Stimulated activated CD4-positive, alpha-beta T cell treated with anti-CD3 and anti-CD28 coated beads, Interleukin-4, amount 100 ng/mL, for 48 hours (primary cell): ENCODE measurements at places on chromosomes 16 and 17.
A peak's percentile ranks its signal among the peaks of the same experiment; 100 is the strongest.

DNA sequence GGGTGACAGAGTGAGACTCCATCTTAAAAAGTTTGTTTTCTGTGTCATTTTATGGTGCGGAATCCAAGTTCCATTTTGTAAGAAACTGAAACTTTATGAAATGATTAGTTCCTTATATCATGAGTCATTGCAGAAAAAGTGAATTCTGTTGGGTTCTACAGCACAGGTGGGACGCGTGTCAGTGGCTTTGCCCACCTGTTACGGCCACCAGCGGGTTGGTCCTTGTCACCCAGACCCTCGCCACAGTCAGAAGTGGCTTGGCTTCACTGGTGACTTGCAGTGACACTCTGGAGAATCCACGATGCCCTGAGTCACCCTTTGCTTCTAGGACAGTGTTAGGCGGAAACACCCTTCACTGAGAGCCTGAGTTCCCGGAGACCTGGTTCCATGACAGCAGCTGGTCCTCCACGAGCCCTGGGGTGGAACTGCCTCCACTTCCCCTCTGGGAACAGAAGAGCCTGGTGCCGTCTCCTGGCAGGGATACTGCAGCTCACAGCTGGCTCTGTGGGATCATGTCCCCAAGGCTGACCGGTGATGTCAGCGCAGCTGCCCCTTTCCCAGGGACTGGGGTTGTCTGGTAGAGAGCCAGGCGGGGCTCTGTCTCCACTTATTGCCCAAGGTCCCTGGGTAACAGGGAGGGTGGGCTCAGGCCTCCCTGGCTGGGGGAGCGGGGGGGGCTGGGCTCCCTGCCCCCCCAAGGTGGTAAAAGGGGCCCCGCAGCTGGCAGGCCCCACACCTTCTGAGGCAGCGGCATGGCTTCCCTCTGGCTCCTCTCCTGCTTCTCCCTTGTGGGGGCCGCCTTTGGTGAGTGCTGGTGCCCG is at the start of gene CTRB1:
Gene CTRB1 (plus strand): TSS at position 733 of the 821 bp plus-strand sequence. CDS start 20 bp downstream, at position 753.
- no peak for DNase-seq

- no peak for DNase-seq
Measured at GRCh38 chr17:8392274-8392673, 5.4 kb downstream of the RNF222 start.

DNA sequence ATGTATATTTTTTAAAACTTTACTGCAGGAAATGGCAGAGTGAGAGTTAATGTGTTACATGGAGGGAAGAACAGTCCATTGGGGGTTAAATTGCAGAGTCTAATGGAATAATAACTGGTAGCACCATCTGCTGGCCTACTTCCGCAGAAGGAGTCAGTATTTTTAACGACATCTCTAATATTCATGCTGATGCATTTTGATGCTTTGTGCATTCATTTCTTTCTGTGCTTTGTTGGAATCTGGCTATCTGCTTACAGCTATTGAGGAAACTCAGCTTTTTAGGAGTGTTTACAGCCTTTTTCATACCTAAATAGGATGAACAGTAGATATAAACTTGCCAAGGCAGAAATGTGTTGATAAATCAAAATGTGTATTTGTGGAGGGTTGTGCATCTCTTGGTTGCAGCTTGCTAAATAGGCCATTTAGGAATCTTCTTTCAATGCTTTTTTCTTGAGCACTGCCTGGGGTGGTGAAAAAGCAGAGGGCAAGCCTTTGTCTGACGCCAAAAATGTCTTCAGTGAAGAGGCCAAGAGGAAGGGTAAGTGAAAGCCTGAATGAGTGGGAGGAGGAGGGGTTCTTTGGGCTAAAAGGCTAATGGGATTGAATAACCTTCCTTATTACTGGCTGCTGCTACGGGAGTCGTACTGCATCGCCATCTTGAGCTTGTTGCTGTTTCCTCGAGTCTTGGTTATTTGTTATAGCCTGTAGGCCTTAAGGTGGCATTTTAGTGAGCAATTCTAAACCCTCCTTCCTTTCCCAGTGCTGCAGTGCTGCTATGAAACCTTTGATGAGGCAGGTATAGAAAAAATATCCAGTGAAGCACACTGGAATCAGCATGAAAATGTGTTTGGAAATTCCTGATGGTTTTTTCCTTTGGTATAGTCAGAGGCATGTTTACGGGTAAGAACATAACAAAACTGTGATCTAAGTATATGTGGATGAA is 153.3 kb downstream of the CHD9 start:
- no peak for DNase-seq

DNA sequence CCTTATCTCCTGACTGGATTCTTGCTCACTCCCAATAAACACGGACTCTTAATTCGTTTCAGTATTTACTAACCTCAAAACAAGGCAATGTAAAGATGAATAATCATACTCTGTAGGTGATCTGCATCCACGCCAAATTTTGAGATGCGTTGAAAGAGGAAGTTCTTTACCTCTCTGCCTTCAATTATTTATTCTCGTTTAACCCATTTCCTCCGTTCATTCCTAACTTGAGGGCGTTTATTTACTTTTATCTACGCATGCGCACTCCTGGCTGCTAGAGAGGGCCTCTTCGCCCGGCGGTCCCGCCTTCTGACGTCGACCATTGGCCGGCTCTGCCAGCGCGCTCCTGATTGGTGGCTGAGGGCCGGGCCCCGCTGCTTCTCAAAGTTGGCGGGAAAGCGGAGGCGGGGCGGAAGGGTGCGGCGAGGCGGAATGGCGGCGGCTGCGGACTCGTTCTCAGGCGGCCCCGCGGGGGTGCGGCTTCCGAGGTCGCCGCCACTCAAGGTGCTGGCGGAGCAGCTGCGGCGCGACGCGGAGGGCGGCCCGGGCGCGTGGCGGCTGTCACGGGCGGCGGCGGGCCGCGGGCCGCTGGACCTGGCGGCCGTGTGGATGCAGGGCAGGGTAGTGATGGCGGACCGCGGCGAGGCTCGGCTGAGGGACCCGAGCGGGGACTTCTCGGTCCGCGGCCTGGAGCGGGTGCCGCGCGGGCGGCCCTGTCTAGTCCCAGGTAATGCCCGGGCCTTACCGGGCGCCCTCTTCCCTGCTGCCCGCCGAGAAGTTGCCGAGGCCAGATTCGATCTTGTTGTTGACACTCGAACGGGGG is at the start of gene RMI2:
Gene RMI2 (plus strand): TSS at position 420 of the 823 bp plus-strand sequence. CDS start 13 bp downstream, at position 433.
- peak; percentile 97 for DNase-seq

- no peak for DNase-seq
Measured at GRCh38 chr17:83056583-83057396, 22.6 kb upstream of the METRNL start.

DNA sequence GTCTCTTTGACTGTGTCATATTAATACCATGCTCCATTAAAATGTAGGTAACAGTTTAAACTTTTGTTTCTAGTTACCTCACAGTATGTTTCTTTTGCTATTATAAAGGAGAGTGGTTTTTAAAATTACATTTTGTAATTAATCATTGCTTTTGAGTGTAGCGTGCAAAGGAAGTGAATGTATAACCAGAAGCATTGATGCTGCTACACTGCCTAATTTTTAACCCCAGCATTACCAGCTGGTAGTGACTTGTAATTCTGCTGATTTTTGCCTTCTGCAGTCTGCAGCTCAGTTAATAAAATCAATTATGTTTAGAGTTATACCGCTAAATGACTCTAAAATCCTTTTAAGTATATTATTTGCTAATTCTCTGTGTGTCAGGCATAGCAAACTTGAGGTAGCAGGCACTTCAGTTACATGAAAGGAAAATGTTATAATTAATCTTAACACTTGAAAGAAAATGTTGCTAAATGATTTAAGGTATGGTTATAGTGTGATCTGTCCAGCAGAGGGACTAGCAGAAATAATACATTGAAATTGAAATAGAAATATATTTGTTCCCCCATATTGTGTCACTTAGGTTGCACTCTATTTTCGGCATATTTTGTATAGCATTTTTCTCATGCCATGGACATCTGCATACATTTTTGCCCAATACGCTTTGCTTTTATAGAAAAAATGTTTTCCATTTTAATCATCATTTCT is 388.5 kb downstream of the CNTNAP4 start:
- no peak for DNase-seq

DNA sequence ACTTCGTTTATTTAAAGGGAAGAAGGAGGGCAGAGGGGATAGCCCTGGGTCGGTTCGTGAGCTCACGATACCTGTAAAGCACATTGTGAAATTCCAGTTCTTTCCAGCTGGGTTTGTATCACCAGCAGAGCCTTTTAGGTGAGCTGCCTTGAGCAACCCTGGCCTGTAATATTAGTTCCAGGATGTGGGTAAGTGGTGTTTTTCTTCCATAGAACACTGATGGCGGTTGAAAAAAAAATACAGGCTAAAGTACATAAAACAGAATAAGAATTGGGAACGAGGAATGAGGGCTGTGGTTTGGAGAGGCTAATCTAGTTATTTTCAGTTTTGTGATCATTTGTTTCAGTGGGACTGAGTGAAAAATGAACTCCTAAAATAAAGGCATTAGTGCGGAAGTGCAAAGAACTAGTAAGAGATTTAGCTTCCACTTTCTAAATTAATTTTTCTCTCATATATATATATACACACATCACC is 20.6 kb downstream of the HS3ST3B1 start:
- no peak for DNase-seq

DNA sequence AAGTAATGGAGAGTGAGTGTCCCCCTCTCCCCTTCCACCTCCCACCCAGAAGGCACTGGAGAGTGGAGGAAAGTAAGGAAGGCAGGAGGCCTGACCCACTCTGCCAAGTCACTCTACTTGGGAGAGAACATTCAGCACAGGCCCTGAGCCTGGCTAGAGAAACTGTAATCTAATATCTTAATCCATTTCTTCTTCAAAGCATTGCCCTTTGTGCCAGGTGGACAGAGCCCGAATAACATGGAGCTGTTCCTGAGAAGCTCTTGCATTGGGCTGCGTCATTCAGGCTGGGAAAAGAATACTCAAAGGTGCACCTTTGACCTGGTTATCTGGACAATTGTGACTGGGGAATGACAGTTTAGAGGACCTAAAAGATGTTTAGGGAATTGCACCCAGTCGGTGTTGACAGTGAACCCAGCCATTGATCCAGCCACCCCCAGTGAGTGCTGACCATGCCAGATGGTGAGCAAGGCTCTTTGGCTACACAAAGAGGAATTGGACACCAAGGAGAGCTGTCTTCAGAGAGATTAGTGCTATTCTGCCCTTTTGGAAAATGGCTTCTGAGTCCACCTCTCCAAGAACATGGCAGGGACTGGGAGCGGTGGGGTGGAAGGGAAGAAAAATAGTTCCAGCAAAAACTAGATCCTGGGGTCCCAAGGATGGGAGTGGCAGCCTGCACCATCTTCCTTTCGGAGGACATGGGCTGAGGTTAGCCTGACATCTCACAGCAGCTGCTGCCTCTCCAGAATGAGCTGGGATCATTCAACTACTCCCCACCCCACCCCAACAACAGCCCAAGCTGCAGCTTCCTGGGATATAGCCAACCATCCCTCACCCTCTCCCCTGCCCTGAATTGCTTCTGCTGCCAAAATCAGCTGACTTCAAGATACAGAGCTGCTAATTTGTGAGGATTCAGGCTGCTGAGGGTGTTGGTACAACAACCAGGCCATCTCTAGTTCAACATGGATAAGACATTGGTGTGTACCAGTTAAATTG is 11.6 kb upstream of the NOG start:
- DNase-seq: no peak

- DNase-seq: no peak
Measured at GRCh38 chr16:89798832-89799370, 17.5 kb downstream of the FANCA start.

GRCh38 chr16:27547134-27547533 is 2.6 kb downstream of the GTF3C1 start:
- DNase-seq: no peak

GRCh38 chr17:62754631-62755030 is 53.5 kb downstream of the MARCHF10 start:
- no peak for DNase-seq

- no peak for DNase-seq
Measured at GRCh38 chr16:35598696-35599332, 2139.4 kb downstream of the TP53TG3F start.

GRCh38 chr17:869567-870525 is 87.7 kb downstream of the MRM3 start:
- DNase-seq: no peak

DNA sequence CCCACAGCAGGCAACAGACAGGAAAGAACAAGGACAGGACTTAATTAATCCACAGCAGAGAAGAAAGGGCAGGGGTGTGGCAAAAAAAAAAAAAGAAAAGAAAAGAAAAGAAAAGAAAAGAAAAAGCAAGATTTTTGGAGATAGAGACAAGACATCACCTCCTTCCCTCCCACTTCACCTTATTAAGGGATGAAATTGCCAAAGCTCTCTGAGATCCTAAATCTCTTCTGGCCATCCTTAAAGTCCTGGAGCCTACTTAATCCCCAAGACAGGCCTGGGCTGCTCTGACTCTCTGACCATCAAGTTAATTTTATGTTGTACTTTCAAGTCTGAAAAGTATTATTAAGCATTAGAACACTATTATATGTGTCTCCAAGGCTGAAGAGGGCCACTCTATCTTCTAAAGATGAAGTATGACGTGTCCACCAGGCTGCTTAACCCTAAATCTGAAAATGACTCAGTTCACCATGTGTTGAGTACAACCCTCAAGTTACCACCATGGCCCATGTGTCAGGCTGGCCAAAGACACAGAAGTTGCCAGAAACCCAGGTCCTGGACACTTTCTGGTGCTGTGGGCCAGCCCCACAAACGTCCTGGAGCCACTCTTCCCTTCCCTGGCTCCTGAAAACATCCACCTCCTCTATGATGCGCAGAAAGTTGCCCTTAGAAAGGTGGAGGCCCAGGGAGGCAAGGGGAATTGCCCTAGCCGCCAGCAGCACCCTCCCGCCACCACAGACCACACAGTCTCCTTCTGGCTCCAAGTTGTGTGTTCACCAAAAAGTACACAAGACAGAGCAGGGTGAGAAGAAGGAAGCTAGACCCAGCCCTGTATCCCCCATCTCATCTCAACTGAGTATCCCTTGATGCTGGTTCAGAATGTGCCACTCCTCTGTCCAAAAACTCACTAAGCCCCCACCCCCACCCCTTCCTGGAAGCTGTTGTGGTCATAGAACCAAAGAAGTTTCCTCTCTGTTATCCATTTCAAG is 2.7 kb downstream of the SOCS1 start:
- no peak for DNase-seq

- no peak for DNase-seq
Measured at GRCh38 chr17:35907691-35908090, 22.9 kb downstream of the RDM1 start.

- DNase-seq: no peak
Measured at GRCh38 chr16:58518980-58519368, 3.7 kb downstream of the SETD6 start.

GRCh38 chr16:74275031-74275636 is 21.5 kb upstream of the PSMD7 start:
- DNase-seq: no peak
